ENCODE measurements at places on chromosomes 2 and 18.

DNA sequence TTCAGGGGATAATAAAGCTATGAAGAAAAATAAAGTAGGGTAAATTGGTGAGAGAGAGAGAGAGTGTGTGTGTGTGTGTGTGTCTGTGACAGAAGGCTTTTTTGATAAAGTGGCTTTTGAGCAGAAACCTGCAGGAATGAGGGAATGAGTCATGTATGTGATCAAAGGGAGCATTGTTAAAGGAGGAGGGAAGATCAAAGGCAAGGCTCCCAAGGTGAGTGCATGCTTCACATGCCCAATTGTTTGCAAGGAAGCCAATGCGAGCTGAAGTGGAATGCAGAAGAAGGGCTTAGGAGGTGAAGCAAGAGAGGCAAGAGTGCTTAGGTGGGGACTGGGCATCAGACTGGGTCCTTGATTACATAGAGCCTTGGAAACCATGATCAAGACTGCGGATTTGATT is 96.8 kb downstream of the DNAH6 start:
- DNase-seq: no peak

GRCh38 chr2:68388358-68388757 is 23.3 kb downstream of the PLEK start:
- no peak for DNase-seq

- DNase-seq: no peak
Measured at GRCh38 chr18:63109802-63110201, 209.8 kb downstream of the BCL2 start.

GRCh38 chr2:144595686-144596072 is 75.8 kb upstream of the ZEB2 start:
- DNase-seq: no peak

GRCh38 chr18:48308755-48309575 is 100.2 kb downstream of the ZBTB7C start:
- no peak for DNase-seq

Data from stimulated activated CD8-positive, alpha-beta memory T cell treated with anti-CD3 and anti-CD28 coated beads, Interleukin-4, amount 100 ng/mL, for 48 hours (primary cell).